ENCODE measurements at places on chromosomes 2 and 18.
A peak's percentile ranks its signal among the peaks of the same experiment; 100 is the strongest.

GRCh38 chr2:169761251-169761969 lies 27.8 kb downstream of the KLHL23 start:
- no peaks in the 10 kb centered on the region for H3K4me1 ChIP-seq
- H3K4me3 ChIP-seq, result no peak overlapping the region
- no peaks in the 10 kb centered on the region for H3K27me3 ChIP-seq

- no peak overlapping the region for H3K4me3 ChIP-seq
- no peak overlapping the region for H3K27ac ChIP-seq
- peaks cover 4% of the 10 kb centered on the region for H3K27me3 ChIP-seq
- H3K36me3 ChIP-seq, result no peaks in the 10 kb centered on the region
- H3K4me1 ChIP-seq, result no peaks in the 10 kb centered on the region
These were observed 172.8 kb downstream of the CYP26B1 start for GRCh38 chr2:71974846-71975245.

- no peak overlapping the region for H3K4me3 ChIP-seq
- H3K27me3 ChIP-seq, result no peaks in the 10 kb centered on the region
- H3K4me1 ChIP-seq, result peaks cover 7% of the 10 kb centered on the region
These were observed 158.7 kb upstream of the CCDC150 start for GRCh38 chr2:196480653-196481323.

- H3K27ac ChIP-seq, result no peak overlapping the region
- DNase-seq, result no peak
- H3K36me3 ChIP-seq, result no peaks in the 10 kb centered on the region
- no peak overlapping the region for H3K4me3 ChIP-seq
- no peaks in the 10 kb centered on the region for H3K4me1 ChIP-seq
These were observed 447.3 kb downstream of the XIRP2 start for GRCh38 chr2:167335541-167335992.

DNA sequence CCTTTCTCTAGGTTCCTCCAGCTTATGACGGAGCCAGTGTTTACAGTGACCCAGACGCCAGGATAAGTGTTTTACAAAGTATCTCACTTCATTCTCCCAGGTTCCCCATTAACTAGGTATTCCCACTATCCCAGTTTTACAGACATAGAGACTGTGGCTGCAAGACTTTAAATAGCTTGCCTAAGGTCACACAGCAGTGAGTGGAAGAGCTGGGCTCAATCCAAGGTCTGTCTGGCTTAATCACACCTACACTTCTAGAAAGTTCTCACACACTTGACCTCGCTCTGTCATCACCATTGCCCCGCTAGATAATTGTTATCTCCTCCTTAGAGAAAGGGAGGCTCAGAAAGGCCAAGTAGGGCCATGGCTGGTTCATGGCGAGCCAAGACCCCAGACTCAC lies 110.2 kb downstream of the ANTXR1 start:
- H3K4me1 ChIP-seq, result peaks cover 31% of the 10 kb centered on the region
- no peaks in the 10 kb centered on the region for H3K27me3 ChIP-seq
- H3K27ac ChIP-seq, result no peak overlapping the region

DNA sequence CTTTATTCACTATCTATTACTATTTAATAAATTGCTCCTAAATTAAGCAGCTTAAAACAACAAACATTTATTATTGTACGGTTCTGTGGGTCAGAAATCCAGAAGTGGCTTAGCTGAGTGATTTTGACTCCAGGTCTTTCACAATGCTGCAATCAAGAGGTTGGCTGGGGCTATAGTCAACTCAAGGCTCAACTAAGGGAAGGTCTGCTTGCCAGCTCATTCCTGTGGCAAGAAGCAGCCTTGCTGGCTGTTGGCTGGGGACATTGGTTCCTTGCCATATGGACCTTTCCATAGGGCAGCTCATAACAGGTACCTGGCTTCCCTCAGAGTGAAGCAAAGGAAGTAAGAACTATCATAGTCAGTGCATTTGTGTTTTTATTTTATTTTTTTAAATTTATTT lies 5.0 kb upstream of the MRPL19 start:
- peaks cover 7% of the 10 kb centered on the region for H3K27me3 ChIP-seq
- H3K4me1 ChIP-seq, result peaks cover 10% of the 10 kb centered on the region
- DNase-seq, result no peak
- no peak overlapping the region for H3K4me3 ChIP-seq
- no peaks in the 10 kb centered on the region for H3K36me3 ChIP-seq
- H3K27ac ChIP-seq, result no peak overlapping the region

DNA sequence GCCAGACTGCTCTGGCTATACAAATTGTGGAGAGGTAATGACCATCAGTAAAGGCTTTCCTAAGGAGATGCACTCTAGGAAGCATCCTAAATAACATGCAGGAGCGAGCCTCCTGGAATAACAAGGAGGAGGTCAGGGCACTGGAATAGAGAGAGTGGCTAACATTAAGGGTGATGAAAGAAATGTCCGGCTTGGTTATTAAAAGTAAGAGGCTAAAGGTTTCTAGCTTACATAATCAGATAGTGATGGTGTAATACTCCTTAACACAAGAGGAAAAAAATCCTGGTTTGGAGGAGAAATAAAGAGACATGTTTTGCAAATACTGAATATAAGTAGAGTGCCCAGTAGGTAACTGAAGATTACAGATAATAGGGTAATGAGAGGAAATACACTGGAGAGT lies 365.7 kb downstream of the ZEB2 start:
- H3K4me3 ChIP-seq, result no peak overlapping the region
- H3K27ac ChIP-seq, result no peak overlapping the region
- DNase-seq, result no peak
- H3K36me3 ChIP-seq, result no peaks in the 10 kb centered on the region
- H3K27me3 ChIP-seq, result no peaks in the 10 kb centered on the region

DNA sequence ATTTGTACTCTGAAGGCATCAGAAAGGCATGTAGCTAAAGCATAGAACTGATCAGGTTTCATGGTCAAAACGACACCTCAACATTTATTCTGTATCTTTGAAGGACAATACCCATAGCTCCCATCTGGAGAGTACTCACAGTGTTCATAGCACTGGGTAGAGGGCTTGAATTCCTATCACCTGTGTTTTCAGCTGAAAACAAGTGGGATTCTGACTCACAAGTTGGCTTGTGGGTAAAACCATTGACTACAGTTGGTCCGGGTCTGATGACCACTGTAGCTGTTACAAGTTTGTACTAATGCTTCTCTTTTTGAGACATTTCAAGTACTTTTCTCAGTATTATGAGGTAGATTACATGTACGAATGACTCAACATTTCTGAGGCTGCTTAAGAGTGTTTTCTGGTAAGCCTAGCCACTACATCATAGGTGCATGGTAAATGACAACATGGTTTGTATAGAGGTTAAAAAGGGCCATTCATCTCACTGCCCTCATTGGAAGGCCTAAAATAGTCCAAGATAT lies 68.6 kb upstream of the PELI1 start:
- H3K4me1 ChIP-seq, result peaks cover 38% of the 10 kb centered on the region
- H3K4me3 ChIP-seq, result no peak overlapping the region
- no peaks in the 10 kb centered on the region for H3K36me3 ChIP-seq
- DNase-seq, result peak; percentile 65
- H3K27me3 ChIP-seq, result no peaks in the 10 kb centered on the region
- H3K27ac ChIP-seq, result peak overlapping the region; percentile 39
